ENCODE measurements at places on chromosomes 12 and 14.

DNA sequence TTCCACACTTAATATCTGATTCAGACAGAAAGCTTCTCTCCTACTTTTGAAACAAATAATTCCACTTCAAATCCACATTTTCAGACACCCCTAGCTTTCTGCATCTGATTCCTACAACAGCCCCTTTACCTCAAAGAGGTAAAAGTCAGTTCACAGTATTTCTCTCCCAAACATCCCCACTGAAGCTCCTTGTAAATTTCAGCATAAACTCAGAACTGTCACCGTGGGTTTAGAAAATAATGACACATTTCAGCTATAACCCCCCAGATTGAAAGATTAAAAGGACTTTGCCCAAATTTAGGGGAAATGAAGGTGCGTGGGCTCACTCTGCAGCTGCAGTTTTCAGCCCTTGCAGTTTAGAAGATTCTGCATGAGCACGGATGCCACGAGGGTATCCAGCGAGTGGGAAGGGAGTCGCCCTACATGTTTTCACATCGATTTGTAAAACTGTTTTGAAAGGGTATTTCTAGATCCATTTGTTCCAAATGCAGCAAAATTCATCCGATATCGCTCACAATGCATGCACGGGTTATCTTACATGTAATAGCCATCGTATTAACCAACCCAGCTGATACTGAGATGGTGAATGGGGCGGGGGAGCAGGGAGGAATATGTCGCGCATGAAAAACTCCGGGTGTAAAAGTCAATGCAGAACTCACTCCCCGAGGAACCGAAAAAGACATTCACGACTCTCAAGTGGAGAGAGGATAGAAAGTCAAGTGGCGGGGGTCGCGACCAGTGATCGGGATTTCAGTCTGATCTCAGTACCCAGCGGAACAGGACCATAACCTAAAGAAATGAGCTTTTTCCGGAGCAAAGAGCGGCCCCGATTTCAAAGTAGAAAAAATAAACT, 5.0 kb upstream of the CCND2 start:
- DNase-seq = no peak

GRCh38 chr12:104215638-104216297, at the start of gene TXNRD1:
Gene TXNRD1 (plus strand): TSS chr12:104215779. CDS start chr12:104215803, 24 bp downstream.
- peak; percentile 76 for DNase-seq

DNA sequence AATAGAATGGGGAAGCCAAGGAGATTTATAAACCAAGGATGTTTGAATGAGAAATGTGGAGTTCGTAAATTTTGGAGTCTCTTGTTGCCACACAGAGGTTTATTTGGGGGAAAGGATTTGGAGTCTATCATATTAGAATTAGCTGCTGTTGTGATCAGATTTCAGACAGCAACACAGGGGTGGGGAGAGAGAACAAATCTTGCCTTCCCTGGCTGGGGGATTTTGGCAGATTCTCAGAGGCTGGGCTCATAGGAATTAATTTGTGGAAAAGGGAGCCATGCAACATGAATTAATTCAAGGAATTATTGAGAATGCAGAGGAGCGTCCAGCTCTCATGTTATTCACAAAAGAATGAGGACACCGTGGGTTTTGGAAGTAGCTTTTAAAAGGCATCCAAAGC, 73.9 kb upstream of the PRMT8 start:
- DNase-seq = no peak

GRCh38 chr12:65740506-65740872, 83.8 kb upstream of the HMGA2 start:
- no peak for DNase-seq

DNA sequence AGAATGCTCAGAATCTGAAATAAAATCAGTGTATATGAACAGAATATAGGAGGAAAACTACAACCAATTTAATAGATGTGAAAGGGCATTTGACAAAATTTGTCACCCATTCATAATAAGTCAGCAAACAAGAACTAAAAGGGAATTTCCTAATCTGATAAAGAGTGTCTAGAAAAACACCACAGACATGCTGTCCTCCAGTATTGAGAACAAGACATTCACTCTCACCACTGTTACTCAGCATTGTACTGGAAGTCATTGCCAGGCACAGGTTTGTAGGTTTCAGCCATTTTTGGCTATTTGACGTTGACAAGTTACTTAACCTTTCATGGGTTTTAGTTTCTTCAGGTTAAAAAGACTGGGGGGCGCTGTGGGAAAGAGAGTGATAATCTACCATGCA, 13.2 kb downstream of the EIF2S1 start:
- DNase-seq = no peak

GRCh38 chr12:107145397-107145796, 52.0 kb upstream of the CRY1 start:
- no peak for DNase-seq

GRCh38 chr14:24092110-24092504, 2.0 kb upstream of the PCK2 start:
- DNase-seq = no peak

DNA sequence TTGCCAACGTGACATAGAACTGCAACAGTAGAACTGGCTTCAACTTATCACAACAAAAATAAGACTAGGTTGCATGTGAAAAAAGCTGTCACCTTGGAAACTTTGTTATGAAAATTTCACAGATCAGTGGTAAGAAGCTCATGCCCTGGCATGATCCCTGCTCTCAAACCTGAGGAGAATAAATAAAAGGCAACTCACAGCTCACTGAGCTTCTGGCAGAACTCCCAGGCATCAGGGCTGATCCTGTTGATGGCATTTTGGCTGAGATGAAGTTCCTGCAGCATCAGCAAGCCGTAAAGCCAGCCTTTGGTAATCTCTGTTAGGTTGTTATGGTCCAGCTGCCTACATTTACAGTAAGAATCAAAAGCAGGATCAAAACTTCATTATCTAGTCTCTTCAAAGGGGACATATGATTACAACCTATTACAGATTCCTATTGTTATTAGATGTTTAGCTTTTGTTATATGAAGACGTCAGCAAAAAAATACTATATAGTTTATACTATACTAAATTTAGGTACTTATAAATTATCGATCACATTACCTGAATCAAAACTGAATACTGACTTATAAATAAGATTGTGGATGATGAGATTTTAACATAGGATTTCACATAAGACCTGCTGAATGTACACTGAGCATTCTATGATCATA, 32.0 kb downstream of the LRIG3 start:
- DNase-seq = no peak

DNA sequence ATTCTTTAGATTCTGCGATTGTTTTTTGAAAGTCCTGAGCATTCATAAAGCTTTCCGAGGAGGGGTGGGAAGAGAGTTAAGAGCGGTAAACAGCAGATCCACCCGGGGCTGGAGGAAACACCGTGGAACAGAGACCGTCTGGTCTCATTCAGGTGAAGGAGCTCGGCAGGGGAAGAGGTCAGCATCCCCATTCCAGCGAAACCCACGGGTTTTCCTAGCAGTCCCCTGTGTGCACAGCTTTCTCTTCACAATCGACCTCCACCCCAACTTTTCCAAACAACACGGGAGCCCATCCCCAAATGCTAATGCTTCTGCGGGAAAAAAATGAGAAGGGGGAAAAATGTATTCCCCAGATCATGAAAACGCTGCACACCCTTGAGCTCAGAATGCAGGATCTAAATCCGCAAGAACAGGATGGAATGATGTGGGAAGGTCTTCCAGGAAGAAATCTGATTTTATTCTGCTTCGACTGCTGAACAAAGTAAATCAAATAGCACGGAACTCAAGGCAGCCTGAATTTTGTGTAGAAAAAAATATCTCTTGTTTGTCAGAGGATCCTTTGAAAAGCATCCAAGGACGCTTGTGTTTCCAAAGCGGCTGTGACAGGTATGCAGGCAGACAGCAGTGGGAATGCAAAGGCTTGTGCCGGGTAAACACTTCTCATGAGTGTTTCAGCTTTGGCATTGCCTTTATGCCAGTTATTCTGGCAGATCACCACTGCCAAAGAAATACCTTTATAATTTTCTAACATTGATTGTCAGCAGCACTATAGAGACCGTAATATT, 128.8 kb downstream of the NDUFA12 start:
- no peak for DNase-seq
